ENCODE measurements at places on chromosomes 1 and 21.

- no peak for DNase-seq
- H3K4me3 ChIP-seq, result no peak overlapping the region
- no peaks in the 10 kb centered on the region for H3K4me1 ChIP-seq
- H3K27ac ChIP-seq, result no peak overlapping the region
- no peaks in the 10 kb centered on the region for H3K36me3 ChIP-seq
- H3K27me3 ChIP-seq, result no peaks in the 10 kb centered on the region
These were observed 61.4 kb upstream of the DIRAS3 start for GRCh38 chr1:68111519-68112436.

DNA sequence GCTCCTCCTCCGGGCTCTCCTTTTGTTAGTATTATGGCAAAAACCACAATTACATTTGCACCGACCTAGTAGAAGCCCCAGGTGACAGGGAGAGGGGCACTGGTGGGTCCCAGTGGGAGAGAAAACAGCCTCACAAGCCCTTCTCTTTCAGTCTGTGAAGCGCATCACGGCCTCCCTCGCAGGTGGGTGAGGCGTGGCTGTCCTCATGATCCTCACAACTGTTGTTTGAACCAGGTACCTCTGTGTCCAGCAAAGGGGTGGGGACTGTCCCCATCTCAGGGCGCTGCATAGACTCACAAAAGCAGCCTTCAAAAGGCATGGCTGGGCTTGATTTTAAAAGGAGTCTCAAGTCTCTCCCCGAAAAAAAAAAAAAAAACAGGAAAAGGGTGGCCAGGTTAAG is 7.9 kb upstream of the C2CD2 start:
- H3K4me3 ChIP-seq, result no peak overlapping the region
- no peak for DNase-seq
- H3K27ac ChIP-seq, result no peak overlapping the region

- no peak for DNase-seq
- no peak overlapping the region for H3K27ac ChIP-seq
- no peak overlapping the region for H3K4me3 ChIP-seq
- peaks cover 55% of the 10 kb centered on the region for H3K36me3 ChIP-seq
- peaks cover 5% of the 10 kb centered on the region for H3K4me1 ChIP-seq
These were observed 8.4 kb downstream of the IFNAR2 start for GRCh38 chr21:33238146-33238545.

DNA sequence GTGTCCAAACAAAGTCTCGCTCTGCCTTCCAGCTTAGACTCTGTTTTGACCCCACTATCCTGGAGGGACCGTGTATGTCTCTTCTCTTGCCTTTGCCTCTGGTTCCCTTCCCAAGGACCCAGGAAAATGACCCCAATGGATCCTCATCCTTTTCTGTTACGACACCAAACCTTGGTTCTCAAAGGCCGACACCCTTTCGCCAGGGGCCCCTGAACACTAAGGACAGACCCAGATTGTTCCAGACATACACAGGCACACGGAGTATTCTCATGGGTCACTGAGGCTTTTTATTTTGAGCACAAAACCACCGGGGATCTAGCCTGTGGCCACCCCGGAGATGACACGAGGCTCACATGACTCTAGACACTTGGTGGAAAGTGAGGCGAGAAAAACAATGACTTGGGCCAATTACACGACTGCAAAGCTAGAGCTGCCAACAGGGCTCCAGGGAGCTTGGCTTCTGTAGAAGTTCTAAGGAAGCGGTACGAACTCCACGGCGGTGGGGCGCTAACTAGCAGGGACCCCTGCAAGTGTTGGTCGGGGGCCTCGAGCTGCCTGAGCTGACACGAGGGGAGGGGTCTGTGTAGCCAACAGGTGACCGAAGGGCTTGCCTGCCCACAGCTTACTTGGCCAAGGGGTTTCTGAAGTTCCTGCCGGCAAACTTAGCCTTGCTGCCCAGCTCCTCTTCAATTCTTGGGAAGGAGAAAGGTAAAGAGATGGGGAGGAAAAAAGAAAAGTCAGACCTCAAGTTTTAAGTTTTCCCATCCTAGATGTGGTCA is 17.6 kb downstream of the ENO1 start:
- peaks cover 65% of the 10 kb centered on the region for H3K36me3 ChIP-seq
- H3K4me1 ChIP-seq, result no peaks in the 10 kb centered on the region
- H3K27me3 ChIP-seq, result no peaks in the 10 kb centered on the region
- H3K4me3 ChIP-seq, result no peak overlapping the region

- no peak overlapping the region for H3K27ac ChIP-seq
- H3K4me1 ChIP-seq, result no peaks in the 10 kb centered on the region
- H3K36me3 ChIP-seq, result peaks cover 9% of the 10 kb centered on the region
- DNase-seq, result no peak
- H3K4me3 ChIP-seq, result no peak overlapping the region
These were observed 94.2 kb downstream of the AHCTF1 start for GRCh38 chr1:246837418-246838117.

DNA sequence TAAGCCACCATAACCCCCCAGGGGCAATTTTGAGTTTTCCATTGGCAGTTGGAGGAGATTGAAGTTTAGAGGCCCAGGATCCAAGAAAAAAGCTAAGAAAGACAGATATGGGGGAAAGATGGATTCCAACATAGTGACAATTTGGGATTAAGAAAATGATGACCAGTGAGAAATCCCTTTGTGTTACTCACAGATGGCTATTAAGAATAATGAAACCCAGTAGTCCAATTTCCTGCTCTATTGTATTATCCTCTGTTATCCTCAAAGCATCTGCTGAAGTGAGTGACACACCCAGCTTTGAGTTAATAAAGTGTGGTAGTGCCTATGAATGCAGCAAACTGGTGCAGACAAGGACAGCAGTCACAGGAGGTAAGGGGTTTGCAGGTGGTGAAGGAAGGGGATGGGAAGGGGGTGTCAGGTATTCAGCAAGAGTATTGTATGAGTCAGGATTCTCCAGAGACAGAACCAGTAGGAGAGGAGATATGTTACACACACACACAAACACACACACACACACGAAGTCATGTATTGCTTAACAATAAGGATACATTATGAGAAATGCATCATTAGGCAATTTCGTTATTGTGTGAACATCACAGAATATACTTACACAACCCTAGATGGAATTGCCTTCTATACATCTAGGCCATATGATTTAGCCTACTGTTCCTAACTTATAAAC is 112.4 kb upstream of the VANGL1 start:
- no peak for DNase-seq
- no peak overlapping the region for H3K4me3 ChIP-seq
- H3K36me3 ChIP-seq, result no peaks in the 10 kb centered on the region
- peaks cover 6% of the 10 kb centered on the region for H3K4me1 ChIP-seq
- no peaks in the 10 kb centered on the region for H3K27me3 ChIP-seq

GRCh38 chr1:97070376-97070775 is 348.8 kb downstream of the PTBP2 start:
- H3K27ac ChIP-seq, result no peak overlapping the region
- no peaks in the 10 kb centered on the region for H3K36me3 ChIP-seq
- no peaks in the 10 kb centered on the region for H3K4me1 ChIP-seq
- DNase-seq, result no peak
- no peaks in the 10 kb centered on the region for H3K27me3 ChIP-seq

DNA sequence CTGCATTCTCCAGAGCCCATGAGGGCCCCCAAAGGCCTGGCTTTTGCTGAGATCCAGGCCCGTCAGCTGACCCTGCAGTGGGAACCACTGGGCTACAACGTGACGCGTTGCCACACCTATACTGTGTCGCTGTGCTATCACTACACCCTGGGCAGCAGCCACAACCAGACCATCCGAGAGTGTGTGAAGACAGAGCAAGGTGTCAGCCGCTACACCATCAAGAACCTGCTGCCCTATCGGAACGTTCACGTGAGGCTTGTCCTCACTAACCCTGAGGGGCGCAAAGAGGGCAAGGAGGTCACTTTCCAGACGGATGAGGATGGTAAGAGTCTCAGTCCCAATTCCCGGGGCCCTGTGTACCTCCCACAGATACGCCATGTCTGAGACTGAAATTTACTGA is 39.1 kb downstream of the PTPRU start:
- H3K36me3 ChIP-seq, result peaks cover 28% of the 10 kb centered on the region
- H3K4me1 ChIP-seq, result peaks cover 8% of the 10 kb centered on the region
- no peaks in the 10 kb centered on the region for H3K27me3 ChIP-seq
- no peak for DNase-seq
- H3K27ac ChIP-seq, result no peak overlapping the region

- no peak overlapping the region for H3K4me3 ChIP-seq
- no peaks in the 10 kb centered on the region for H3K36me3 ChIP-seq
- no peaks in the 10 kb centered on the region for H3K27me3 ChIP-seq
- H3K4me1 ChIP-seq, result peaks cover 2% of the 10 kb centered on the region
These were observed 28.5 kb upstream of the SLC6A9 start for GRCh38 chr1:44059664-44060355.

DNA sequence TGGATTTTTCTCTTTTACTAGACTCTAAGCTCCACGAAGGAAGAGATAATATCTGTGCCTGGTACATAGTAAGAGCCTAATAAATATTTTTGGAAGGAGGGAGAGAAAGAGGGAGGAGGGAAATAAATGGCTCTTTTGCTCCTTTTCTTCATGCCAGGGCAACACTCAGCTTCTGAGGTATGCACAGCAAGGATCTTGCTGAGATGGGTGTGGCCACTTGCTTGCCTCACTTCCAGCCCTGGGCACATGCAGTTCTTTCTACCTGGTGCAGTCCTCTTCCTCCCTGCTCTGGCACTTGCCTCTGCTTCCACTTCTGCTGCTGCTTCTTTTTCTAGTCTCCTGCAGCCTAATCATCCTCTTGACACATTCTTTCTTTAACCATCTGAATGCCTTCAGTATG is 148.1 kb downstream of the FGGY start:
- no peak for DNase-seq
- H3K4me3 ChIP-seq, result no peak overlapping the region
- H3K27me3 ChIP-seq, result no peaks in the 10 kb centered on the region
- peaks cover 3% of the 10 kb centered on the region for H3K36me3 ChIP-seq
- no peak overlapping the region for H3K27ac ChIP-seq

DNA sequence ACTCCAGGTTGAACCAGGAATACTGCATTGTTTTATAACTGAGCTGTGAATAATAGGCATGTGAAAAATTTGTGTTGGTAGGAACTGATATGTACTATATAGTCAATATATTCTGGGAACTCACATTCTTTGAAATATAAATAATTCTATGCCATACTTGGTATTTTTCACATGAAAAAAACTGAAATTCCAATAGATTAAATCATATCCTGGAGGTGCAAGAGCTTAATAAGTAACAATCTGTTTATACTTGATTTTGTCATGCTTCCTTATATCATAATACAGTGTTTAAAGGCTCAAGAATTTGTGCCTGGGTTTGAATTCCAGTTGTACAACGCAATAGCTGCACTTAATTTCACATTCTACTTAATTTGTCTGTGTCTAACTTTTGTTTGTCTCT is 387.0 kb downstream of the USP25 start:
- H3K27ac ChIP-seq, result no peak overlapping the region
- H3K4me1 ChIP-seq, result no peaks in the 10 kb centered on the region
- no peak overlapping the region for H3K4me3 ChIP-seq
- no peak for DNase-seq

- H3K4me3 ChIP-seq, result no peak overlapping the region
- H3K27me3 ChIP-seq, result no peaks in the 10 kb centered on the region
- no peaks in the 10 kb centered on the region for H3K4me1 ChIP-seq
- no peaks in the 10 kb centered on the region for H3K36me3 ChIP-seq
- DNase-seq, result no peak
These were observed 37.1 kb upstream of the MCOLN3 start for GRCh38 chr1:85085417-85085816.

DNA sequence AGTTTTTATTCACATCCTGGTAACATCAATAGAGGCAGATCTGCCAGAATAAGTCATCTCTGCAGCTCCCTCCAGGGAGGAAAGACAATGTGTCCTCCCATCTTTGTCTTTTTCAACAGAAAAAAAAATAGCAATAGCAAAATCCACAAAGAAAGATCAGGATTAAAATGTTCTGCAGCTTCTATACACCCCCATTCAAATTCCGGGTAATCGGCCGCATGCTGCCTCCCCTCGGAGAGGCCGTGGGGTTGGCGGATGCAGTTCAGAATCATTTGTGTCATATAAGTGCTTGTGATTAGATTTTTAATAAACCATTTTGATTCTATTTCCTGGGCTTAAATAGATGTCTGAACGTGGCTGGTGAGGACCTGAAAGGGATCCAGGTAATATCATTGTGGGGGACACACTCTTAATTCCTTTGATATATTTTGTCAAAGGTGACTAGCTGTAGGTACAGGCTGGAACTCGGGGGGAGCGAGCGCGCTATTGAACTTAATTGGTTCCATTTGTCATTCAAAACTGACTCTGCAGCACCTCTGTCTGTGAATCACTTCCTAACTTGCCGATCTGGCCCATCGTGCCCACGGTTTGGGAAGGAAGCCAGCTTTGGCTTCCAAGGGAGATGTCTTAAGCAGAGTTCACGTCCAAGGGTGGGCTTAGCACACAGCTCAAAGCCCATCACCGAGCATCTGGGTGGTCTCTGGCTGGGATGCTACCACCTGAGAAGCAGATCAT is 85.6 kb upstream of the ARHGEF16 start:
- no peak overlapping the region for H3K4me3 ChIP-seq
- no peak overlapping the region for H3K27ac ChIP-seq
- H3K27me3 ChIP-seq, result no peaks in the 10 kb centered on the region
- H3K36me3 ChIP-seq, result no peaks in the 10 kb centered on the region

DNA sequence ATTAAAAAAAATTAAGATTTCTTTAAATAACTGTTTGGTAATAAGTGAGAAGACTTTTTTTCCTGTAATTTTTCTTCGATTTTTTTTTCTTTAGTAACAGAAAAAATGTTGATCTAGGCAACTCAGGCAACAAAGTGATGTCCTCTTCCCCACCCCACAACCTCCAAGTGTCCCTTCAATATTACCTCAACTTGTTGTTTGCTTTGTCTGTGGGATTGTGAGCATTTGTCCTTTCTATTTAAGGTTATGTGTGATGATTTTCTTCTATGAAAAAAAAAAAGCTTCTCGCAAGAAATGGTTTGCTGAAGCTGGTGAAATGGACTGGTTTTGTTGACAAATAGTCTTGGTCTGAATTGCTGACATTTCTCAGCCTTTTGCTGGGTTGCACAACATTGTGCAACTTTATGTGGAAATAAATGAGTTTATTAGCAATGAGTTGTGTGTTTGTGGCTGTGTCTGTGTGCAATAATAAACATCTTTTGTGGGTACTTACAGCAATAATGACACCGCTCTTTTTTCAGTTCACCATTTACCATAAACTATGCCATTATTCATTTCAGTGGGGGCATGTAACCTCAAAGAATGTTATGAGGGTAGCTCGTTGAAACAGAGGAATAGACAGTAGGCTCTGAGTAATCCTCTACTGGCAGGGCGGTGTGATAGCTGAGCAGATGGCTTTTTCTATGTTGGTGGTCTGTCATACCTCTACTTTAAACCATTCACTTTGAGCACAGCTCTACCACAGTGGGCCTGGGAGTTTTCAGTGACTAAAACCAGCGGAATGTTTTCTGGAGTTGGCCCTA is 218.4 kb downstream of the HLX start:
- no peak overlapping the region for H3K27ac ChIP-seq
- H3K4me3 ChIP-seq, result no peak overlapping the region
- H3K4me1 ChIP-seq, result no peaks in the 10 kb centered on the region
- no peak for DNase-seq
- no peaks in the 10 kb centered on the region for H3K27me3 ChIP-seq

- peaks cover 17% of the 10 kb centered on the region for H3K27me3 ChIP-seq
- no peaks in the 10 kb centered on the region for H3K4me1 ChIP-seq
- no peak for DNase-seq
- H3K4me3 ChIP-seq, result no peak overlapping the region
These were observed 3.6 kb downstream of the EFNA1 start for GRCh38 chr1:155131285-155131684.

GRCh38 chr1:176577646-176578197 is 114.7 kb downstream of the PAPPA2 start:
- no peak for DNase-seq
- no peak overlapping the region for H3K4me3 ChIP-seq
- no peak overlapping the region for H3K27ac ChIP-seq
- H3K27me3 ChIP-seq, result no peaks in the 10 kb centered on the region
- H3K4me1 ChIP-seq, result no peaks in the 10 kb centered on the region
- no peaks in the 10 kb centered on the region for H3K36me3 ChIP-seq

Data from H9 (cell line).